ENCODE measurements at places on chromosomes 12 and 14.

DNA sequence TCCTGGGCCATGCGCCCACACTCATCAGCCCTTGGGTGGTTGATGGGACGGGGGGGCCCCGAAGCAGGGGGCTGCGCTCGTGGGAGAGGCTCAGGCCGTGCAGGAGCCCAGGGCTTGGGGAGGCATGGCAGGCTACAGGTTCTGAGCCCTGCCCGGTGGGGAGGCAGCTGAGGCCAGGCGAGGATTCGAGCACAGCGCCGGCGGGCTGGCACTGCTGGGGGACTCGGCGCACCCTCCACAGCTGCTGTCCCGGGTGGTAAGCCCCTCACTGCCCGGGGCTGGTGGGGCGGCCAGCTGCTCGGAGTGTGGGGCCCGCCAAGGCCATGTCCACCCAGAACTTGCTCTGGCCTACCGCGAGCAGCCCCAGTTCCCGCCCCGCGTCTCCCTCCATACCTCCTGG lies 295.8 kb upstream of the SEL1L start:
- DNase-seq: no peak

DNA sequence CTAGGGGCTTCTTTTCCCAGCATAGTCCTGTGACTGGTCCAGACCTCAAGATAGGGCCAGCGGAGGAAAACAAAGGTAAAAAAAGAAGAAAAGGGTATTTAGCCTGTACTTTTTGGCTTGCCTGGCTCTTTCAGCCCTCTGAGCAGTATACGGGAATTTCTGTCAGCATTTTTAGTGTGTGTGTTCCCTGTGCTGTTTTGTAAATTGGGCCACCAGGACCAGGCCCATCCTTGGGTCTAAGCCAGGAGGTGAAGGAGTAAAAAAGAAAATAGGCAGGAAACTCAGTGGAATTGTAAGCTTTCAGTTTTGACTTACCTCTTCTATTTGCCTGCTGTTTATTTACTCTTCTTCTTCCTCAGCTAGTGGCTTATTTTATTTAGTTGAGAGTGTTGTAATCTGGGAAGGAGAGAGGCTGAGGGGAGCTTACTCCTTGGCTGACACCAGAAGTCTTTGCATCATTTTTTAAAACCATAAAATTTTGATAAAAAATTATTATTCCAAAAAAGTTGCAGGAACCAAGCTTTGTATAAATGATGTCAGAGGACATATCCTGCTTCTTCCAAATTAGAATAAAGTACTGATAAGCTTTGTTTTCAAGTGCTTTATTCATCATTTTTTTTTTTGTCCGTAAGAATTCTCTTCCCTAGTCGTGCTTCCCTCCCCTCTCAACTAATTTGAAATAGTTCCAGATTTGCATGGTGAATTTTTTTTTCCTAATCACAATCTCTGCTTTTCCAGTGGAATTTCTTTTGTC lies 63.7 kb downstream of the DIP2B start:
- DNase-seq: no peak

DNA sequence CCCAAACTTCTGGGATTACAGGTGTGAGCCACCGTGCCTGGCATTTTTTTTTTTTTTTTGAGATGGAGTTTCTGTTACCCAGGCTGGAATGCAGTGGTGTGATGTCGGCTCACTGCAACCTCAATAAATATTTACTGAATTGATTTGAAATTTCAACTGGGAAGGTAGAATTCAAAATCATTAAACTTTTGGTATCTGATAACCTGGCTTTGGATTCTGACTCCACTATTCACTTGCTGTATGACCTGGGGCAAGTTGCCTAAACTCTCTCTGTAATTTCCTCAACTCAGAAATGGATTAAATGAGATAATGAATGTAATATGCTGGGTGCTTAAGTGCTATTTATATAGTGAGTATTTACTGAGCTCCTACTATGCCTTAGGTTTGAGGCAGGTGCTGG lies 8.7 kb upstream of the METAP2 start:
- no peak for DNase-seq

DNA sequence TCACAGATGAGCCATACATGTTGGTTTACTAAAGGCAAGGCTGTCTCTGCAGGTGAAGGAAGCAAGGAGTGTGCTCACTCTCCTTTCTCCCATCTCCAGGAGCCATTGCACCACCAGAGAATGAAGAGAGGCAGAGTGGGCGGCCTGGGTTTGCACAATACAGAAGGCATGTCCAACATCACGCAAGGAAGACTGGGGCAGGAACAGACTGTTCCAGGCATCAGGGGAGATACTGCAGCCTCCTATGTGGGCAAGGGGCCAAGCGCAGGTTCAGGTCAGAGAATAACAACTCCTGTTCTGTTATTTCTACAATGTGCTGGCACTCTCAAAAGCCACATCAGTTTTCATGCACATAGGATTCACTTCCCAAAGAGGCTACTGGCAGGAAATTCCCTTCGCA lies 1.7 kb upstream of the TMEM229B start:
- no peak for DNase-seq

DNA sequence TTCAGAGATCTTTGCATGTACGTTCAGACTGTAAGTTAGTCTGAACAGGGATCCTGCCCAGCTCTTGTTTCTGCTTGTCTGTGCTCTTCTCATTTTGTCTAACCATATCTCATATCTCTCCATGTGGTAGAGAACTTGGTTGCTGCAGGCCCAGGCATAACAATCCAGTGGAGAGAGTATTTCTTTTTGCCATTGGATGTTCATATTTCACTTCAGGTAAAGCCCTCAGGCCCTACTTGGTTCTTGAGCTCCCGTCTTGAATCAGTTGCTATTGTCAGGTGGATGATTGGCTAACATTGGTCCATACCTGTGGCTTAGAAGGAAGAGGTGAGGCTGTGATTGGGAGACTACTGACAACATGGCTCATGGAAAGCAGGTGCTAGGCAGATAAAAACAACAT lies 357.7 kb upstream of the FLRT2 start:
- DNase-seq: no peak

GRCh38 chr12:132336451-132337413 lies 7.3 kb upstream of the GALNT9 start:
- no peak for DNase-seq

GRCh38 chr12:113373969-113374368 lies 15.6 kb downstream of the PLBD2 start:
- DNase-seq: no peak

- DNase-seq: no peak
Observed at GRCh38 chr14:56208520-56208919, 90.3 kb downstream of the PELI2 start.

- DNase-seq: no peak
Observed at GRCh38 chr12:106107566-106107965, 31.2 kb downstream of the NUAK1 start.
